ENCODE measurements at places on chromosomes 6 and 20.

GRCh38 chr6:17511084-17511483, 89.0 kb upstream of the FAM8A1 start:
- DNase-seq: no peak

GRCh38 chr6:141552463-141552862, 580.3 kb upstream of the GJE1 start:
- DNase-seq: no peak

DNA sequence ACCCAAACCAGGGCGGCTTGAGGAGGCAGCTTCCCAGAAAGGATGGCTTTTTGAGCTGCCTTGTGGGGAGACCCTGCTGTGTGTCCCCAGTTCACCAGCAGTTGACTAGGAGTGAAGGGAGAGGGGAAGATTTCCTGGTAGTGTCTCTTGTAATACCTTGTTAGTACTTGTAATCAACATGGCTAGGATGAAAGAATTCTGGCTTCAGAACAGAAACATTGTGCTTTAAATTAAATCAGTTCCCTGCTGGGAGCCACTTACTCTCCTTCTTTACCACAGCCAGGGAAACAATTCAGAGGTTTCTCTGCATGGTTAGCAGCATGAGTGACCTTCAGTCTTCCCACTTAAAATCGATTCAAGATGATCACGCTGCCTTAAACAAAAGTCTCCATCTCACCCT, 525.4 kb upstream of the ID4 start:
- DNase-seq: no peak

DNA sequence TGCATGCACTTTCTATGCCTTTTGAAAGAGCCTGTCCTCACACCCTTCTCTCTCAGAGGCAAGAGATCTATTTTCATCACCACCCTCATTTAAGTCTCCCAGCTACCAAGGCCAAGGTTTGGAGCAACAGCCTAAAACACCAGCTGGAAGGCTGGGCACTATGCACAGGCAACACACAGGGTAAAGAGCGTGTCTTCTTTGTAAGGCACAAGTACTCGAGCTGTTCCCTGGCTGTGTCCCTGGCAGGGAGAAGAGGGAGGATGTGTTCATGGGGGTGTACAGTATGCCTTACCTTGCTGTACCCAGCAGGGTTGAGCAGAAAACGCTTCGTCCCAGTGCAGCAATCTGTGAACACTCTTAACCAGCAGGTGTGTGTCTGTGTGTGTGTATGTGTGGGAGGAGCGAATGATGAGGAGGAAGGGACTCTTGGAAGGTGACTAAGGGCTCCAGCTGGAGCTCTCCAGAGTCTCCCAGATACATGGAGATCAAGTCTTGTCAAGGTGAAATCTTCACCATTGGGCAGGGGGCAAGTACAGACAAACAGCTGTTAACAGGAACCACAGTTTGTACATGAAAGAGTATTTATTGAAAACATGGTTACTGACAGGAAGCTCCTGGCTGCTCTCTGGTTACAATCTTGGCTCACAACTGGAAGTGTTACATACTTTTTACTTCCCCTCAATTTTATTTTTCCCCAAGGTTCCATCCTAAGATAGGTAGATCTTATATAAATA, 40.8 kb downstream of the ELMO2 start:
- no peak for DNase-seq

- no peak for DNase-seq
These were observed 164.3 kb upstream of the RIN2 start for GRCh38 chr20:19593762-19594161.

DNA sequence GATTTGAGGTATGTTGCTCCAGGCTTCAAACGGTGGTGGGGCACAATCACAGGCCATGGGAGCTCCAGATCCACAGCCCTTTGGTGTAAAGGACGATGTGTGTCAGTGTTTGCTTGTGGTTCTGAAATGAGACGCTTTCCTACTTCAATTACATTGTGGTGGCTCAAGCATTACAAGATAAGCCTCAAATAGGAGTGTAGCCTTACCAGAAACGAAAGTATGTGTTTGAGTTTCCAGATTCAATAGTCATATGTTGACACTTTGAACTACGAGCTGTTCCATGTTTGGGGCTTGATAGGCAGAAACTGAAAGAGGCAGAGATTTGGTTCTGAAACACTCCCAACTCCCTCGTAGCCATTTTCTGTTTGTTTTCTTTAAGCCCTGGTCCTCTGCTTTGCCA, 187.1 kb downstream of the MYLK4 start:
- no peak for DNase-seq

DNA sequence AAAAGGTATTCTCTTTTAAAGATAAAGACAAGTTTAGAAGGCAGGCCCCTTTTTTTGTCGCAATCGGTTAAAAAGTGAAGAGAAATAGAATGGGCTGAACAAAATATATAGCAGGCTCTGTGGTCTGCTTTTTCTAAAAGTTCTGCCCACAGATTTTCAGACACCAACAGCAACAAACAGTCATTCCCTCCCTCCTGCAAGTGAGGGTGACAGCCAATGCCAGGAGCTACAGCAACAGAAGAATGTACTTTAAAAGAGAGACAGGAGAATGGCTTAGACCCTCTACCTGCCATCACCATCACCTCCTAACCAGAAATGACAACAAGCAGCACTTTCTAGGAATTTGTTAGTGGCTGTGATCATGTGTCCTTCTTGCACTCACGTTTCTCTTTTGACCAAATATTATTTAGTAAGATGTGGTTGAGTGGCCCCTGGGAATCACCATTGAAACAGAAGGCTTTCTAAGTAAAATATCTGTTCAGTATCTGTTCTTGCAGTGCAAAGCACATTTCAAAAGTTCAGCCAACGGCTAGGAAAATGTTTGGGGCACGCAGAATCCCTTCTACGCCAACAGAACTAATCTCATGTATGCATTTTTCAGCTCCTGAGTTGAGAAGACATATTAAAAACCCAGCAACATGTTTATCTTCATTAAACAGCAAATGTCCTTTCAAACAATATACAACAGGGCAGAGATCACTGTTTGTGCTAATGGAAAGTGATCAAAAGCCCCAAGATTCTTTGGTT, 248.5 kb downstream of the ATXN1 start:
- no peak for DNase-seq

GRCh38 chr6:167415441-167415961, 90.6 kb downstream of the TTLL2 start:
- no peak for DNase-seq

- DNase-seq: no peak
These were observed 1.4 kb downstream of the NNAT start for GRCh38 chr20:37522260-37523011.

- DNase-seq: no peak
These were observed 224.7 kb downstream of the NRN1 start for GRCh38 chr6:5781966-5782556.

DNA sequence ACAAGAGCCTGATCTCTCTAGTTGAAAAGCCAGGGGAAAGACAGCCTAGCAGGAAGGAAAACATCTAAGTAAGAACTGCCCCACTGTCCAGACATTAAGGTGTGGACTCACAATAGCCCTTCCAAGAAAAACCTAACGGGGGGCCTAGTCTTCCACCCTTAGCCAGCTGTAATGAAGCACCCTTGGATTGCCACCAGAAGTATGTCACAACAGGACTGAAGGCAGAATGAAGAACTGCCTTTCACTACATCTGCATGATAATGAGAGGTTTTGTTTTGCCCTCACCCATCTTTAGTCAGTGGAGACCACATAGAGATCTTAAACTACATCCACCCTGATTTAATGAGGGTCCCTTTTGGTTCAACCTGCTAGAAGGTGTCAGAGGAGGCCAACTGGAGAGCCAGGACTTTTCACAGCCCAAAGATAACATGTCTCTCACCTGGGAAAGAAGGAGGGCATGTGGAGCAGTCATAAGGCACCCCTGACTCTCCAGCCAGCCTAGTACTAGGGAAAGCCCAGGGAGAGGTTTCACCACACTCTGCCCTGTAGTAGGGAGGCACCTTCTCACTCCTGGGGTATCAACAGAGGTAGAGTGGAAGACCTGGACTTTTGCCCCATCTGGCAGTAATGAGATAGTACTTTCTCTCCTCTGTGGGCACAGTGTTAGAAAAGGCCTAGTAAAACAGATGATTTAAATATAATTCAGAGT, 1017.4 kb upstream of the MANEA start:
- DNase-seq: no peak

- DNase-seq: no peak
These were observed 485 bp downstream of the TGIF2 start for GRCh38 chr20:36573798-36574365.

GRCh38 chr6:154229786-154230185, 126.8 kb downstream of the IPCEF1 start:
- peak; percentile 58 for DNase-seq

GRCh38 chr6:52598123-52598823, 21.4 kb upstream of the TRAM2 start:
- no peak for DNase-seq

DNA sequence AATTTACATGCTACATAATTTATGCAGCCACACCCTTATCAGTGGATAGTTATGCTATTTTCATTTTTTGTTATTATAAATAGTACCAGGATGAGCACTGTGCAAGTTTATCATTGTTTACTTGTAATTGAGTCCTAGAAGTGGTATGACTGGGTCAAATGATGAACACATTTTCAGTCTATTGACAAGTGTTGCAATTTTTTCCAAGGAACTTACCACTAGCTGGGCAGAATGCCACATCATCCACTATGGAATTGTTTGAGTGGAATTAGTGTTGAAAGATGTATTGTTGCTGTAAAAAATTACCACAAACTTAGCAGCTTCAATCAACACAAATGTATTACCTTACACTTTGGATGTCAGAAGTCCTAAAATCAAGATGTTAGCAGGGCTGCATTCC, 38.1 kb upstream of the OPN5 start:
- DNase-seq: no peak

DNA sequence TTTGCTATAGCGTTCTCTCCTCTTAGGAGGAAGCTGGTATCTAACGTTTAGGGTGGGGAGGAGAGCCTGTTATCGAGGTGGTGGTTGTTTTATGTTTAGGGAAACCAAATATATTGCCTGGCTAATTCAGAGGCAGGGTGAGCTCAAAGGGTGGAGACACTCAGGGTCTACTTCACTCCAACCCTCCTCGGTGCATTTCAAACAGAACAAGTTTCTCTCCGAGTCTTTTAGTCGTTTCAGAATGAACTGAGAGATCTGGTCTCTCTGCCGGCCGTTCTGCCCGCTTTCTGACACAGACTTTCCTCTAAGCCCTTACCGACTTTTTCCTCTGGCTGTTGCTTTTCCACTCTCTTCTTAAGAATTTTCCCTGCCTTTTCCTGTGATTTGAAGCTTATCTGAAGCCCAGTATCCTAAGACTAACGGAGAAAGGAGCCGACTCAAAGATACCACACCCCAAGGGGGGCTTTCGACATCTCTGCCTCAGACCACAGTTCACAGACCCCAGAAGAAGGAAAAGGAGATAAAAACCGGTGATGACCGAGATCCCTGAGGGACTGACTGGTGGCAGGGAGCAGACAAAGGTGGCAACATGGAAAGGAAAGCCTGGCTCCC, 865 bp downstream of the STK38 start:
- no peak for DNase-seq

DNA sequence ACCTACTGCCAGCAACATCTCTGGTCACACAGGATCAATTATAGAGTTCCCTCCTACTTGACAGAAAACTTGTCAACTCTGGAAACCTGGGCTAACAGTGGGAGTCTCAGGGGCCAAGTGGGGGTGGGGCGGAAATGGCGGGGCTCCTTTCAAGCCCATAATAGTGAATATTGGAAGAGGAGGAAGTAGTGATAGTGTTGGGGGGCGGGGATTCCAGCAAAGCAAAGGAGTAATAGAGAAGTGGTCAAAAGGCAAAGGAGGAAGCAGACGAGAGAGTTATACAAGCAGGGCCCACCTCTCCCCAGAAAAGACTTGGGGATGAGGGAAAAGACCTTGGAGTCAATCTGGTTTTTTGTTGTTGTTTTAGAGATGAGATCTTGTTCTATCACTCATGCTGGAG, 2.1 kb downstream of the DEF6 start:
- no peak for DNase-seq

GRCh38 chr6:144460327-144461095, 175.4 kb downstream of the UTRN start:
- DNase-seq: no peak

- no peak for DNase-seq
These were observed 25.5 kb downstream of the IYD start for GRCh38 chr6:150394053-150394898.

DNA sequence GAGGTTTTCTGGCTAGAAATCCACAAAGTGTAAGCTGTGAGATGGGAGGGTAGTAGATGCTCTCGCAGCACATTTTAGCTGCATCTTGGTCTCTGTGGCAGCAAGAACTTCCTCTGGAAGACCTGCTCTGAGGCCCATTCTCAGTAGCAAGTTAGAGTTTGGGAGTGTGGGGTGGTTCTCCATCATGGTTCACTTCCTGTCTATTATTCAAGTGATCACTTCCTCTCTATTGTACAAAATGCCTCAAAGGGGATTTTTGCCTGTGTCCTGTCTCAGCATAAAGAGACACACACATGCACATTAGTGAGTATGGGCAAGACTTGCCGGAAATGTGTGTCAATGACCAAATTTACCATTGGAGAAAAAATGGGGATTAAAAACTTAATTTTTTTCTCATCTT, 42.5 kb downstream of the LYRM2 start:
- no peak for DNase-seq

- peak; percentile 49 for DNase-seq
These were observed 34.5 kb upstream of the MPC1 start for GRCh38 chr6:166417285-166417691.

GRCh38 chr6:19976411-19977129, 139.4 kb downstream of the ID4 start:
- DNase-seq: no peak

DNA sequence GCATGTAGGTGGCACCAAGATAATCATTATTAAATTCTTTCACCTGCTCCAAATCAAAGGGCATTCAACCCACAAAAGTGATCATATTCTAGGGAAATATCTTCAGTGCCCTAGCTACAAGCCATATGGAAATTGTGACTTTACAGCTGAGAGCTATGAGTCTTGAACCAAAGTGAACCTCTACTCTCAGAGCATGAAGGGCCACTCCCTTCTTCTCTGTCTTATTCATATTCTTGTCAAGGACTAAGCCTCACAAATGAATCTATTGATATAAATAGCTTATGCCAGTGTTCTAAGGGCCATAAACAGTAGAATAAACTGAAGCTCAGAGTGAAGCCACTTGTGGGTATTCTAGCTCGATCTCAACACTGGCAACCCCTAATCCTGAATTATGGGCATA, 29.6 kb downstream of the SPINT4 start:
- DNase-seq: no peak

DNA sequence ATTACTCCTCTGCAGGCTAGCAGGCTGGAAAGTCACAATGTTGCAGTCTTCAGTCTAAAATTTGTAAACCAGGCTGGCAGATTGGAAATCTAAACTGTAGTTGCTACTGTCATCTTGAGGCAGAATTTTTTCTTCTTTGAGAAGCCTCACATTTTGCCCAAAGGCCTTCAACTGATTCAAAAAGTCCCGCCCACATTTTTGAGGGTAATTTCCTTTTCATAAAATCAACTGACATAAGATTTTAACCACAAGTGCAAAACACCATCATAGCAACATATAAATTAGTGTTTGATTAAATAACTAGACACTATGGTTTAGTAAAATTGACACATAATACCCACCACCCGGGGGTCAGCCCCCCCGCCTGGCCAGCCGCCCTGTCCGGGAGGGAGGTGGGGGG, 28.4 kb downstream of the HLA-C start:
- no peak for DNase-seq

All from activated CD4-positive, CD25-positive, alpha-beta regulatory T cell treated with anti-CD3 and anti-CD28 coated beads, Interleukin-2, amount 50 U/mL, for 72 hours (primary cell).